Caki2 (cell line): ENCODE measurements at places on chromosomes 6 and 20.

DNA sequence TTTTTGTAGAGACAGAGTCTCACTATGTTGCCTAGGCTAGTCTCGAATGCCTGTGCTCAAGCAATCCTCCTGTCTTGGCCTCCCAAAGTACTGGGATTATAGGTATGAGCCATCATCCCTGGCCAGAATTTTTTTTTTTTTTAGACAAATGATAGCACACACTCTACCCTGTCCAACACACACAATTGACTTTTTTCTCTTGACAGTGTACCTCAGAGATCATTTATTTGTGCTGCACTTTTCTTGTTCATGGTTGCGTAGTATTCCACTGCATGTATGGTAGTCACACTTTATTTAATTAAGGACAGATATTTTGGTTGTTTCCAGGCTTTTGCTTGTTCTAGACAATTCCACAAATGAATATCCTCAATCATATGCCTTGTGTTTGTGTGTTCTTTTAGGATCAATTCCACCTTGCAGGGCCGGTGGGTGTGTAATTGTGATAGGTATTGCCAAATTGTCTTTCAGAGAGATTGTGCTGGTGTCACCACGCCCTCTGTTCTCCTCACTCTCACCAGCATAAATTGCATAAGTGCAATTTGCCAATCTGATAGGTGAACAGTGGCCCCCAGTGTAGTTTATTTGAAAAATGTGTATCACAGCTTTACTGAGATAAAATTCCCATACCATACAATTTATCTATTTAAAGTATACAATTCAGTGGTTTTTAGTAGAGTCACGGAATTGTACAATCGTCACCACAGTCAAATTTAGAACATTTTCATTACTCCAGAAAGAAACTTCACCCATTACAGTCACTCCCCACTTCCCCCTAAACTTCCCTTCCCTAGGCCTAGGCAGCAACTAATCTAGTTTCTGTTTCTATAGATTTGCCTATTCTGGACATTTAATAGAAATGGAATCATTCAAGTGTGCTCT is 20.1 kb downstream of the SRC start:
- DNase-seq: no peak

GRCh38 chr6:28429781-28430180 is 13.5 kb downstream of the ZSCAN23 start:
- no peak for DNase-seq

DNA sequence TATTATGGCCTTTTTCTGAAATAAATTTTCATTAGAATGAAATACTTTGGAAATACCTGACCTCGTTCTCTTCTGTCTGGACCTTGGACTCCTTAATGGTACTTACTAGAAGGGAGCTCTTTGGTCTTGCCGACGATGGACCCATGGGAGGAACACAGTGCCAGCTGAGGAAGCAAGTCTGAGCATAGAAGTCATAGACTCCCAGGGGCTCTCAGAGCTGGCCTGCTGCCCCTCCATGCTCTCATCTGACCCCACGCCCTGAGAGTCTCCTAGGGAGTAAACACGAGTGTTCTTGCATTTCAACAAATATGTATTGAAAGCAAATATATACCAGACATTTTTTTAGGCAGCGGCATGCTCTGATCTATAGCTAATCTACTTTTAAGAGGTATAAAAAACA is 87.8 kb downstream of the PLEKHG1 start:
- no peak for DNase-seq

GRCh38 chr6:11445146-11445545 is 92.4 kb upstream of the TMEM170B start:
- DNase-seq: no peak
